ENCODE measurements at places on chromosomes 6 and 20.

DNA sequence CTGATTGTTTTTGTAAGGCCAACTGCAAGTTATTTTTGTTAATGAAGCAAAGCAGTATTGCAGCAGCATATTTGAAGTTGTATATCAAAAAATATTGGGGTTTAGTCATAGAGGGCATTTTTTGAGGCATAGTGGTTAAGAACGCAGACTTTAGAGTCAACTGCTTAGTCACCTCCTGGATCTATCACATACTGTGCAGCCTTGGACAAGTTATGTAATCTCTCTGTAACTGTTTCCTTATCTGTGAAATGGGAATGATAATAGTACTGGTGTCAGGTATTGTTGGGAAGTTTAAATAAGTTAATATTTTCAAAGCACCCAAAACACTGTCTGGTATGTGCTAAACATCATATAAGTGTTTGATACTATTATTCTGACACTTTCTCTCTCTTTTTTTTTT, 27.2 kb upstream of the EFHC1 start:
- DNase-seq: peak; percentile 68

DNA sequence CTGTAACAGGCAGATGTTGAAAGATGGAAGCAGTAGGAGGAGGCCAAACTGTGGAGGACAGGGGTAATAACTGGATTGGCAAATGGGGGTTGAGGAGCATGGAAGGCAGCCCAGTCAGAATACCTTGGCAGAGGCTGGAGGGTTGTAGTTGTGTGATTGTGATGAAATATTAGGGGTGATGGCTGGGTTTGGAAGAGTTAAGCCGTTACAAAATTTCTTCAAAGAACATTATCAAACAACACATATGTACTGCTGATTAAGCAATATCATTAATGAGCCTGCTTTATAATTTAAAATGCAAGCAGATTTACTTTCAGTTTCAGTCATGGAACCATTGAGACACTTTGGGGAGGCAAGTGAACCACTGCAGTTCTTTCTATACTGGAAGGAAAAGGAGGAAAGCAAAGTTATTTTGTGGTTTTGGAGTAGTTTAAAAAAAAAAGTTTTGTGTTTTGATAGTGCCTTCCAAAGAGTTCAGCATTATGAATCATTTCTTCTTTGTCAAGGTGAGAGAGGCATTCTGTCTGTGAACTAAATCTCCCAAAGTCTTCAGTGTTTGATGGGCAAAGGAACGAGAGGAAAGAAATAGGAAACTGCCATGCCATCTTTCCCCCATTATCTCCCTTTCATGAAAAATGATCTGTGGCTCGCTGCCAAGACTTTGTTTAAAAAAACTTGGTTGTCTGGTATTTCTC, 20.7 kb downstream of the FOXO3 start:
- DNase-seq: peak; percentile 88

DNA sequence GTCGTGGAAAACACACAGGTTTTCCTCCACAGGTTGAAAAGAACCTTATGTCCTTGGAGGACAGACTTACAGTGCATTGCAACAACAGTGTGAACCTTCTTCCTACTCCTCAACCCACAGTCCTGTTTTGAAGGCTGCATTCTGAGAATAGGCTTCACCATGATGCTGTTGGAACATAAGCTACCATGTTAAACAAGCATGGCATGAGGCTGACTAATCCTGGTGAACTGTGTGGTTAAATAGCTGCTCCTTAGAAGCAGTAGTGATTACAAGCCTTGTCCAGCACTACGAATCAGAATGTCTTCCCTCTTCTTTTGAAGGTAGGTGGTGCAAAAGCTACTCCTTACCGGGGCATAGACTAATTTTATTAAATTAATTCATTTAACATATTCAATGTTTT, 368.5 kb upstream of the EPHA7 start:
- peak; percentile 37 for DNase-seq

- no peak for DNase-seq
Observed at GRCh38 chr6:156174031-156174890, 602.9 kb upstream of the ARID1B start.

DNA sequence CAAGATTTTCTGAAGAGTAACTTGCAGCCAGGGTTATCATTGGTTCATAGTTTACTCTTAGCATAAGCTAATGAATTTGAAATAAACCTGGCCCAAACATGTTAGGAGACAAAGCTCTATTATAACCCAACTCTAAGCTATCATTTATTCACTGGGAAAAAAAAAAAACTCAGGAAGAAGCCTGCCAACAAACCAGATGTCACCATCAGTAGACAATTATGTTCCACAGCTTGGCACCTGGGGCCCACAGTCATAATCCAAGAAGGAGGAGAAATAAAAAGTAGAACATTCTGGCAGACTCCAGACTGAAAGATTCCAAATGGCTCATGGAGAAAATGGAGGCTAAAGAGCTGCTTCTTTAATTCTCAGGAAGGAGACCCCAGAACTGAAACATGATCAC, 100.0 kb upstream of the CNR1 start:
- no peak for DNase-seq

DNA sequence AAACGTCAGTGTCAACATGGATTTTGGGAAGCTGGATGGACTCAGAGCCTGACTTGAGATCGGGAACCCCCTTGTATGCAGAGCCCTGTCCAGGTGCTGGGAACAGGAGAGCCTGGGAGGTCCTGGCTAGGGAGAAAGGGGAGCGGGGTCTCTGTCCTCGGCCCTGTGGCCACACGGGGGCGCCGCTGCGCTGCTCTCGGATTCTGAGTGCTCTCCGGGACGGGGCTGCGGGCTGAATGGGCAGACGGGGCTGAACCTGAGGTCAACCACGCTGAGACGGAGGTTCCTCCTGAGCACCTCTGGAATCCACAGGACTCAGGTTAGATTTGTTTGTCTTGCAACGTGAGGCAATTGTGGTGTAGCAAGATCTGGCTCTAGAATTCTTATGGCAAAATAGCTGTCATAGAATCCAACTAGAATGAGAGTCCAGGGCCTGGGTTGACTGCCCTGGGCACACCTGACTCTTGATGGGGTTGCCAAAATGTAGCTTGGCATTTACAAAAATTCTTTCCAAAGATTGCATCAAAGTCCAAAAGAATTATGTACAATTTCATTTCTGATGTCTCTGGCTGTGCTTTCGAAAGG, 20.6 kb upstream of the HLA-F start:
- no peak for DNase-seq

DNA sequence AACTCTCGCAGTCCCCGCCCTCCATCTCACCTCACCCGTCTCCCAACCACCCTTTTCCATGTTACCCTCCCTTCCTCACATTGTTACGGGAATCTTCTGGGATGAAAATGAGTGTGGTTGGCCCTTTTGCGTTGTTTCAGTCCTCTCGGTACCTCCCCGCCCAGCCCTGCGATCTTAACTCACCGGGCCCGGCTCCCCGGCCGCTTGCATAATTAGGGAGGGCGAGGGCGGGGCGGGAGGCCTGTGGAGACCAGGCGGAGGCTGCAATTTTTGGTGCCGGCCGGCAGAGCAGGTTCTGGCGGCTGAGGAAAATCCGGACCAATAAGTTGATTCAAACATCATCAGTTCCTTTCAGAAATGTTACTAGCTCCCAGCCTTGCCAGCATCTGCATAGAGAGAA, 25.2 kb downstream of the TFAP2B start:
- no peak for DNase-seq

- DNase-seq: no peak
Observed at GRCh38 chr6:168097621-168098430, 18.8 kb upstream of the FRMD1 start.

- DNase-seq: no peak
Observed at GRCh38 chr6:109255946-109256640, 126.2 kb downstream of the CD164 start.

All from fibroblast of skin of abdomen (primary cell).